ENCODE measurements at places on chromosomes 7 and 10.
A peak's percentile ranks its signal among the peaks of the same experiment; 100 is the strongest.

- no peak for DNase-seq
Observed at GRCh38 chr10:1408651-1409367, 328.5 kb downstream of the ADARB2 start.

- no peak for DNase-seq
Observed at GRCh38 chr7:158021836-158022235, 565.8 kb downstream of the PTPRN2 start.

DNA sequence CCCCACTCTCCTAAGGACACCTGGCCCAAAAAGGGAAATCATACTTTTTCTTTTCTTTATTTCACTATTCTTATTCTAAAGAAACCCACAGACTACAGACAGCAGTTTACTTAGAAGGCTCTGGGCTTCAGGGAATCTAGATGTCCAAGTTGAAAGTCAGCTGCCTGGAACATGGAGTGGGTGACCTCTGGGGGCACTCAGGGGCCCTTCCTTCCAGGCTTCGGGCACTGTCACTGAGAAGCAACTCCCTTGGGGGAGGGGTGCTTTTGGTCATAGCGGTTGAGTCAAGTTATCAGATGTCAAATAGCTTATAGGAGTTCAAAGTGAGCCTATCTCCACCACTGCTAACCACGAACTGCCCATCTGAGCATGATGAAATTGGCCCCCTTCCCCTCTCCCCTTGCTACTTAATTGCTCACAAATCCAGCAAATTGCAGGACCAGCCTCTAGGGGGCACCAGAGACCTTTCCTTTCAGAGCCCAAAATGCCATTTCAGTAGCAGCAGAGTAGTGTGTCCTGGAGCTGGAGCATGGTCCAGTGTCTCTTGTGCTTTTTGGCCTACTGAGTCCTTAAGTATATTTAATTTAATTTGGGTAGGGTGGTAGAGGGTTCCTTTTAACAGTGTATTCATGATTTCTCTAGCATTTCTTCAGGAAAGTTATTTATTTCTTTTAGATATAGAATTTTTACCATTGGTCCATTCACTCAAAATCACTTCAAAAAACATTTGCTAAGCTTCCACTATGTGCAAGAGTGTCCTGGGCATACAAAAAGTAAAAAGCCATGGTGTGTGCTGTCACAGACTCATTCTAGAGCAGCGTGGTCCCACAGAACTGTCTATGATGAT, 463.8 kb downstream of the KCNMA1 start:
- peak; percentile 63 for DNase-seq

DNA sequence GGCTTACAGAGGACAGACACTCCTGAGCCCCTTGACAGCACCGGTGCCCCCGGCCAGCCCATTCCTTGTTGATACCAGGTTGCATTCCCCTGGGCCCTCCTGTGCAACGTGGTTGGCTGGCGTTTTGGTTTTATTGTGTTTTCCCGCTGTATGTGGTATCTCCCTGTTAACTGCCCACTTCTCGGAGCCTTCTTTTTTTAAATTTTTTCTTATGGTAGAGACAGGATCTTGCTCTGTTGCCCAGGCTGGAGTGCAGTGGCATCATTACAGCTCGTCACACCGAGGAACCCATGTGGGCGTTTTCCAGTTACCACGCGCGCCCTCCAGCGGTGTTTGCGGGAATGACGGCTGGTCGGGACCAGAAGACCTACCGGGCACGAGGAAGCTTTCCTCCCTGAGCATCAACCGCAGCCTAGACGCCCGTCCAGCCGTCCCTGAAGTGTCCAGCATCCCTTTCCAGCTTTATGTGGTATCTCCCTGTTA, 16.9 kb upstream of the ZFAND2A start:
- peak; percentile 58 for DNase-seq

DNA sequence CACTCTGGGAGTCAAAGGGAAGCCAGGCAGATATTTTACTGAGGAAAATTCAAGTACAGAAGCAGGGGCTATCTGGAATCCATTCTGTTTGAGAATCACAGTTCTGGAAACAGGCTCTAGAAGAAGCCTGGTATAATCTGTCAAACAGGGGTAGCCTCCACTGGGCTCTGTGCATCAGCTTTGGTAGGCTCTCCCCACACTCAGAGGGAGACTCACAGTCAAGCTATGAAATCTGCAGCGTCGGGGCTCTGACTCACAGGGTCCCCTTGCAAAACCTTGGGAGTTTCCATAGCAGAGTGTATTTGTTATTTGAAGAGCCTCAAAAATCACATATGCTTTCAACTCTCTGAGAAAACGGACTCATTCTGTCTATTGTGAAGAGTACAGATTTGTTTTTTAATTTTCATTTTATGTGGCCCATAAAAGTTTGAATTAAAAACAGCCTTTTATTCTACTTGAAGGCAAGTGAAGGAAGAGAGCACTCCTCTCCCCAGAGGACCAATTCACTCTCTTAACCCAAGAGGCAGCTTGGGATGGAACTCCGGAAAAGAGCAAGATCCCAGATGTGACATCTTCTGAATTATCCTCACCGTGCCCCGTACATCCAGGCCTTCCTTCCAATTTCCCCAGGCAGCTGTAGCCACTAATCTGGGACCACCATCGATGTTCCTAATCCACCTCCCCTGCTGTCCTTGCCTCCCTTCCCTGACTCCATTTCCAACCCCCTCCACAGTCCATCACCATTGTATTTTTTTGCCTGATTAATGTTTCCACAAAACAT, 590.9 kb upstream of the MGMT start:
- DNase-seq, result no peak

DNA sequence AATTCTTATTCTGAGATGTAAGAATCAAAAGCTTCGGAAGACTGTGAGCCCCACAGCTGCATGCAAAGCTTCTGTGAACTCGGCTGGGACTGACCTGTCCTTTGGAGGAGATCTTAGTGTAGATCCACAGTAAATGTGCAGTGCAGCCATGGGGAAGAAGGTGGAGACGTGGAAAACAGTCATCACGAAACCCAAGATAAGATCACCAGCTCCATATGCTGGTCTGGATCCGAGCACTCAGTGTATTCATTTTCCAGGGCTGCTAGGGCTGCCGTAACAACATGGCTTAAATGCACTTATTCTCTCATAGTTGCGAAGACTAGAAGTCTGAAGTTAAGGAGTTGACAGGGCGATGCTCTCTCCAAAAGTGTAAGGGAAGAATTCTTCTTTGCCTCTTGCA, 143.0 kb upstream of the TCF7L2 start:
- DNase-seq, result no peak

GRCh38 chr7:66741710-66742049, 1.1 kb downstream of the RABGEF1 start:
- peak; percentile 44 for DNase-seq

Data from fibroblast of lung (primary cell).